ENCODE measurements at places on chromosomes 1 and 21.

DNA sequence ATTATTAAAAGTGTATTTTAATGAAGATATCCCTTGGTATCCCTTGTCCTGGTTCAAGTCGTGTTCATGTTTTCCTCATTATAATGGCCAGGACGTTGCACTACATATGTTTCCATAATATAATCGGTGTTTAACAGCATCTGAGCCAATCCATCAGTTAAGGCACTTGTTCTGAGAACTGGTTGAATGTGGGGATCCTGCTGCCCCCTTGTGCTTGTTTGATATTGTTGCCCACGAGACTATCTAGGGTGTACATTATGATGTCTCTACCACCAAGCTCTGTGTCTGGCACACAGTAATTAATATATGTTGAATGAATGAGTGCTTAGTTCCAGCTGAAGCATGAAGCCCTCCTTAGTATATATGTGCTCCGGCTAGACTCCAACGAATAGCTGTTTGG is 193.0 kb downstream of the CACNA1E start:
- no peak for DNase-seq

DNA sequence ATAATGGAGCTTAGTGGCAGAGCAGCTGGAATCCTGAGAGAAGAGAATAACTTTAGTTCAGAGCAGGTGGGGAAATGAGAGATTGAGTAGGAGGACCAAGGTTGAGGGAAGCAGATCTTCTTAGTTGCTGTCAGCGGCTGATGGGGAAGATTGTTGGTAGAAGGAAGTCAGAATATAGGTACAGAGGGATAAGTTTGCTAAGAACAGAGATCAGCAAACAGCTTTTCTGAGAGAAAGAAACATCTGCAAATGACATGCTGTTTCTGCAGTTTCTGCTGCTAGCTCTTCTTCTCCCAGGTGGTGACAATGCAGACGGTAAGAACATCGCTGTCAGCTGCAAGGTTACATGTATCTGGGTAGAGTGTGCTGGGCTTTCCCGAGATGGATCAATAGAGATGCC is at the start of gene CD1C:
Gene CD1C (plus strand): TSS at position 113 of the 400 bp plus-strand sequence. CDS start 142 bp downstream, at position 255.
- DNase-seq, result no peak

GRCh38 chr1:26003262-26003661 is 5.4 kb upstream of the PAFAH2 start:
- no peak for DNase-seq

DNA sequence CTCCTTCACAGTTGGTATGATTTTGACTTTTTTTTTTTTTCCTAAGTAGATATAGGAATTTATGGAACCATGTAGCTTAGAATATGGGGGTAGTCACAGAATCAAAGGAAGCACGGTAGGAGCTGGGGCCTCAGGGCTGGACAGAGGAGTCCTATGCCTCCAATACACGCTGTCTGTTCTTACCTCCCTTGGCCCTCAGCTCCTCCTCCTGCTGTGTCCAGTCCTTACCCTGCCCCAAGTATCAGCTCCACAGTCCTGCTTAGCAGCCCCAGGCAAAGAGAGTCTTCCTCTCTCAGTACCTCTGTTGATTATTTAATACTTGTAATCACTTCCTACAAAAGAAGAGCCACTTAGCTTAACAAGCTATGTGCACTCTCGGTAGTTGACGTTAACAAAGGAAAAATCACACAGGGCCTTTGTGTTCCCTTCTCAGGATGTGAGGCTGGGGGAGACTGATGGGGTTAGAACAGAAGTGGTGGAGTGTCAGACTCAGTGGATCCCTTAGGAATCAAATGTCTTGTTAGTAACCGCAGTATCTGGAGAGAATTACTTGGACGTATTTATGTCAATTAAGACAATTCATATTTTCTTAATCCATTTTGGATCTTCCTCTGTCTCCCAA is 292.3 kb downstream of the HHAT start:
- no peak for DNase-seq

DNA sequence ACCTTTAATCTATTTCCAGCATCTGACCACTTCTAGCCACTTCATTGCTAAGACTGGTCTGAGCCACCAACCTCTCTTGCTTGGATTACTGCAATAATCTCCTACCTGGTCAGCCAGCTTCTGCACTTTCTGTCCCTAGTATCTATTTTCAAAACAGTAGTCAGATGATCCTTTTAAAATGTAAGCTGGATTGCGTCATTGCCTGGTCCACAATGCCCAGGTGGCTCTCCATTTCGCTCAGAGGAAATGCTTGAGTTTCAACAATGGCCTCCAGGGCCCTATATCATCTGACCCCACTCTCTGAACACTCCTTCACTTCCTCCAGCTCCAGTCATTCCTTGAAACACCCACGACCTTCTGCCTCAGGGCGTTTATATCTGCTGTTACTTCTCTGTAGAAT is 2.3 kb downstream of the FYB2 start:
- no peak for DNase-seq

GRCh38 chr1:57340334-57341070 is 83.4 kb downstream of the DAB1 start:
- no peak for DNase-seq

GRCh38 chr1:186799689-186800054 is 29.1 kb upstream of the PLA2G4A start:
- DNase-seq, result no peak

DNA sequence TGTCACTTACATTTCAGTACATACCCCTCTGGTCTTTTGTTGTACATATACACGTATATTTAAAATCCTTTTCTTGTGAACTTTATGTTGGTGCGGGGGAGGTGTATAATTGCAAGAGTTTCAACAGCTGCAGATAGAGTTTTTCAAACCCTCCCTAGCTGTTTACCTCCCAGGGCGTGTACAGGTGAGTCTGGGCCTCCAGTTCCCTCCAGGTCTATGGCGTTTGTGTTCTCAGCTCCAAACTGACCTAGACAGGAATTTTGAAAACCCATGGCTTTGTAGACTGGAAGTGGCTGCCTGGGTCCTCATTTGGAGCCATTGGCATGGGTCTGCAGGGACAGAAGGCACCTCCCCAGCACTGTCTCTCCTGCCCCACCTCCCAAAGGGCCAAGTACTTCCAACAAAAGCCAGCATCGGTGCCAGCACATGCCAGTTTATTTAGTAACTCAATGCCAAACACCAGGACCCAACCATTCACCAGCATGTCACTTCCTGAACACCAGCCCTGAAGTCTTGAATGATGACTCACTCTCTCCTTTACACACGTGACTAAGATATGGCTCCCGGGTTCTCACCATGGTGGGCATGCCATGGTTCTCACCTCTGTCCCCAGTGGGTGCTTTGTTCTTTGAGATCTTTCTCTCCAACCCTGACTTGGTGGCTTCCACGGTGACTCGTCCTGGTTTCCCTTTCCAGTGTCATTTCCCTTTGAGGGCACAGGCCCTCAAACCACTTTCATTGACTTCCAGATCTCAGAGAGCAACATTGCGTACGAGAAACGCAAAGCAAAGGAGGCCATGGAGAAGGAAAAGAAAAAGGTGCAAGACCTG is 57.3 kb upstream of the EFHD2 start:
- peak; percentile 21 for DNase-seq

DNA sequence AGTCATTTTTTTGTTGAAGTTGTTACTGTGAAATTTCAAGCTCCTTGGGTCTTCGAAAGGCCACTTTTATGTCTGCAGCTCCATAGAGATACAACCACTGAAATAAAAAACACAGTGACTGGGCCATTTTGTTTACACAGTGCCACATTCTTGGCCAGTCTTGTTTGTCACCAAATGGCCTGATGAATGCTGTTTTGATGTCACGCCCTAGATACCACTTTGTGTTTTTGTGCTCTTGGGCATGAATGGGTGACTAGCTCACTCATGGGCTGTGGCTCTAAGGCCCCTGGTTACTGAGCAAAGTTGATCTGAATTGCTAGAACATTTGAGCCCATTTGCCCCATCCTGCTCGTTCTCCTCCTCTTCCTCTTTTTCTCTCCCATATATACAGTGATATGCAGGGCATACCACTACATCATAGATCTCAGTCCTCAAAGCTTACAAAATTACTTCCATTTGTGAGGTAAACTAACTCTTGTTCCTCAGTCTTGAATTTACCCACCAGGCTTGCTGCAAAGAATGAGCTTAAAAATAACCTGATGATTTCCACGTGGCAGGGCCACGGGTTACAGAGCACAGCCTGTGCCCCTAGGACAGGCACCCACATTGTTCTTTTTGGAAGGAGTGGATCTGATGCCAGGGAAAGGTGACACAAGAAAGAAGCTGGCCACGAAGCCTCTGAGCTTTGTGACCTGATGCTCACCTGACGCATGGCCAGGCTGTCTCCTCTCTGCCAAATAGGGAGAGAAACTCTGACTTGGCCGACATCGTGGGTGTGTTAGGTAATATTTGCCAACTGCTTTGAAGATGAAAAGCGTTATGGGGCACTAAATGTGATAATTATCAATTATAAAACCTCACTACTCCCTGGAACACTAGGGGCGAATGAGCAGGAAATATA is 92.4 kb downstream of the RUNX1 start:
- no peak for DNase-seq

DNA sequence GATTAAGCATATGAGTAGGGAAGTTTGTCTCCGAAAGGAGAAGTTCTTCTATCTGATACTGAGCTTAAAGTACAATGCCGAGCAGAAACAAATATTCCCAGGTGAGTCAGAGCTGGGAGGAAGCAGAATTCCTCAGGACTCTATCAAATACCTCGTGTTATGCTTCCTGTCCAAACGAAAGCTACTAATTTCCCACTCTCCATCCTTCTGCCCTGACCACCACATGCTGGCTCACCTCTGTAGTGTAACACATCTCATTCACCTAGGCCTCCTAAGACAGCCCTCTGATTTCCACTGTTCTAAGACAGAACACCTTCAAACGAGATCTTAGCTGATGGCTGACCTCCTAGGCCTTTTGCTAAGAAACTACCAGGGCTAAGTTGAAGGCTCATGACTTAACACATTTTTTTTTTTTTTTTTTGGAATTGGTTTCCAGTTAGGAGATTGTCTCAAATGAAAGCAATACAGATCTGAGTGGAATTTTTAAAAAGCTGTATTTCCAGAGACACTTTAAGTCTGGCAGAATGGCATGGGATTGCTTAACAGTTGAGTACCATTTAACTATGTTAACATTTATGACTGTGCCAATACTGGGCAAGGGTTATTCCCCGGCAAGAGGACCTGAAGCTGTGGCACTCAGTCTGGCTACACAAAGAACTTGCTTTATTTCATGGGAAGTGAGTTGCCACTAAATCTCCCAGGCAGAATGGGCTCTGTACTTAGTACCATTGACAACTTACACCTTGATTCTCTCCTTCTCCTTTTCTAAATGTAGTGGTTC is 583.4 kb downstream of the DPYD start:
- no peak for DNase-seq

GRCh38 chr1:89669441-89669840 is 36.5 kb downstream of the LRRC8C start:
- no peak for DNase-seq

GRCh38 chr1:97314685-97315084 is 593.1 kb downstream of the PTBP2 start:
- no peak for DNase-seq

- no peak for DNase-seq
These were observed 2.0 kb downstream of the RNF186 start for GRCh38 chr1:19812875-19813642.

- no peak for DNase-seq
These were observed 1126.6 kb downstream of the BRINP3 start for GRCh38 chr1:189350983-189351616.

DNA sequence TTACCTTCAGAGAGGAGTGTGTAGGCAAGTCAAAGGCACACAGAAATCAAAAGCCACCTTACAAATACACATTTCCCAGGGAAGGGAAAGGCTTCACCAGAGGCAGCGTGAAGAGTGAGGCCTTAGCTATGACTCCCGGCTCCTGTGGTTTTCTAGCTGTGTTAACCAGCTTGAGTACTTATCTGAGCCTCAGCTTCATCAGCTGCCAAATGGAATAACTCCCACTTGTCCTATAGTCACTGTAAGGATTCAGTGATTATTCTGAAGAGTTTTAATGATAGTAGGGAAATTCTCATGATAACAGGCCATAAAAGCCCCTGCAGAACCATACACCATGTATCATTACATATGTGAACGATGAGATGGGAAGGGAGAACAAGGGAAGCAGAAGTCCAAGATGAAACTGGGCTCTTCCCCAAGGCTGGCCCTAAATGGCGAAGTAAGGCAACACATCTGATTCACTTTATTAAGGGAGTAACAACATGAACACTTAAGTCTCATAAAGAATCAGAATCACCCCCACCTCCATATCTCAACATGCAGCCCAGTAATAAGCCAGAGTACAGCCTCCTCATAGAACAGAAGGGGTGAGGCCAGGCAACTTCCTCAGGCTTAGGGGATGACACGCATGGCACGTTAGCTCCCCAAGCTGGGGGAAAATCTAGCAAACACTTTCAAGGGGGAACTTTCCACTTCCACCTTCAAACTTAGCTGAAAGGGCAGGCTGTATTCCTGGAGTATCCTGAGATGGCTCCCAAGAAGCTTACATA is 63.7 kb downstream of the SLC66A1 start:
- DNase-seq, result no peak

GRCh38 chr1:200178340-200178739 is 150.8 kb downstream of the NR5A2 start:
- no peak for DNase-seq

- peak; percentile 88 for DNase-seq
These were observed at the start of gene TMEM63A for GRCh38 chr1:225881959-225882693. TMEM63A (minus strand) TSS chr1:225882380; CDS start chr1:225877580, 4,800 bp downstream.

DNA sequence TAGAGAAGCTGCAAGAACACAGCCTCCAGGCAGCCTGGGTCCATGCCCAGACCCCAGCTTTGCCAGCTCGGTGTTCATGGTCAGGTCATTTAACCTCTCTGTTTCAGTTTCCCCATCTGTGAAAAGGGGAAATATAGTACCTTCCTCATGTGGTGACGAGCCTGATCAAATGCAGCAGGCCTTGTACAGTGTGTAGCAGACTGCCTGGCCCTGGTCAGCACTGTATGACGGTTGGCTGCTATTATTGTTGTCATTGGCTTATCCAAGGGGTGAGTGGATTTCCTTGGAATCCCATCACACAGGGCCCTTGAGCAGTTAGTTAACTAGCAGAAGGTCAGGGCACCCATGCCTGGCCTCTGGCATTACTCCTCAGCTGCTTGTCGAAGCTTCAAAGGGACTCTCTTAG is 6.6 kb upstream of the TMEM51 start:
- DNase-seq, result no peak

- no peak for DNase-seq
These were observed 565.2 kb upstream of the ADAMTS5 start for GRCh38 chr21:27532076-27532475.

GRCh38 chr21:35090403-35090802 is 41.3 kb upstream of the RUNX1 start:
- no peak for DNase-seq

GRCh38 chr1:37474697-37475379 is 458 bp downstream of the ZC3H12A start:
- DNase-seq, result no peak
